ENCODE measurements at places on chromosomes 12 and 14. TPM values are rescaled to one million over a fixed set of nuclear protein-coding genes. Genes with fewer than 3 reads are reported as not detected.

DNA sequence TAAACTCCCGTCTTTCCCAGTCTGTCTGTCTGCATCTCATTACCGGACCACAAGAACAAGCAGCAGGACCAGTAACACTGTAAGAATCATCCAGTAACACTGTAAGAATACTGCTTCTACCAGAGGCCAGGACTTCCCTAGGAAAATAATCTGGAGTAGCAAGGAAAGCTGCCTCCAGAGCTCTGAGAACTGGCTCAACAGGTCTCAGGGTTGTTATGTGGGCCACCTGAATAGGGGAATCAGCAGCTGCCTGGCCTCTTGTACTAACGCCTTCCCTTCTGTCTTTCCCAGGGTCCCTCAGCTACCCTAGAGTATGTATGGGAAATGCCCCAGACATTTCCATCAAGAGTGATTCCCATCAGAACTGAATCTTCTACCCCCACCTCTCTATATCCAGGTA is 954 bp upstream of the SLC39A2 start:
- no peak overlapping the region for H3K27ac ChIP-seq
- no peak overlapping the region for H3K4me3 ChIP-seq
- no peaks in the 10 kb centered on the region for H3K27me3 ChIP-seq

GRCh38 chr14:24381363-24382063 is 13.5 kb downstream of the NFATC4 start:
- no peaks in the 10 kb centered on the region for H3K4me1 ChIP-seq
- no peak overlapping the region for H3K4me3 ChIP-seq
- no peak overlapping the region for H3K27ac ChIP-seq

DNA sequence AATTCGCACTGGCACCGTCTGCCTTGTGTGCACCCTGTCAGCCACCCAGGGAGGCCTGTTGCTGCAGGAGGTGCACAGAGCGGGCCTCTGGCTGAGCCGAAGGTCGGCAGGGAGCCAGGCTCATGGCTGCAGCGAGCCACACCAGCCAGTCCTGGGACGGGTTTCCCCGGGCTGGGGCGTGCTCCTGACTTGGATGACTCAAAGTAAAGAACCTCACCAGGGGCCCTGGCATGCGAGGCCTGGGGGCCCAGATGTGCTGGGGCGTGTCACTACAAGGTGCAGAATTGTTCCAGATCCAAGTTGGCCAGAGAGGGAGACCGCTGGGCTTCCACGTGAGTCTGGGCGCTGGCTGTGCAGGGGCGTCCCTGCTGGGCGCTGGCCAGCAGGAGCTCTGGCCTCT is 34.5 kb downstream of the FBRSL1 start:
- no peak for DNase-seq
- peaks cover 8% of the 10 kb centered on the region for H3K4me1 ChIP-seq
- no peaks in the 10 kb centered on the region for H3K27me3 ChIP-seq

GRCh38 chr14:61281186-61281947 is at the start of gene TMEM30B:
Gene TMEM30B (minus strand): TSS chr14:61281338. CDS start chr14:61281147, 191 bp downstream.
- DNase-seq = peak; percentile 45
- no peaks in the 10 kb centered on the region for H3K36me3 ChIP-seq
- peaks cover 23% of the 10 kb centered on the region for H3K4me1 ChIP-seq
- H3K4me3 ChIP-seq = peak within 1 kb of the TSS; percentile 76
- H3K27ac ChIP-seq = peak within 1 kb of the TSS; percentile 65

- DNase-seq = peak; percentile 80
- H3K4me3 ChIP-seq = peak within 1 kb of the TSS; percentile 100
- H3K36me3 ChIP-seq = peaks cover 6% of the 10 kb centered on the region
- no peaks in the 10 kb centered on the region for H3K27me3 ChIP-seq
These were observed at the start of gene EVL for GRCh38 chr14:100065111-100065871. Gene EVL (plus strand): TSS chr14:100065422. CDS start chr14:100065501, 79 bp downstream.

The LHX5 gene
- not detected for total RNA-seq

The SERPINA5 gene
- not detected for total RNA-seq

The GLIPR1 gene
- 96.1 TPM for total RNA-seq

The AREL1 gene
- 44.4 TPM for total RNA-seq

Measured in CD4-positive, alpha-beta memory T cell (primary cell).